ENCODE measurements at places on chromosomes 6 and 20.

DNA sequence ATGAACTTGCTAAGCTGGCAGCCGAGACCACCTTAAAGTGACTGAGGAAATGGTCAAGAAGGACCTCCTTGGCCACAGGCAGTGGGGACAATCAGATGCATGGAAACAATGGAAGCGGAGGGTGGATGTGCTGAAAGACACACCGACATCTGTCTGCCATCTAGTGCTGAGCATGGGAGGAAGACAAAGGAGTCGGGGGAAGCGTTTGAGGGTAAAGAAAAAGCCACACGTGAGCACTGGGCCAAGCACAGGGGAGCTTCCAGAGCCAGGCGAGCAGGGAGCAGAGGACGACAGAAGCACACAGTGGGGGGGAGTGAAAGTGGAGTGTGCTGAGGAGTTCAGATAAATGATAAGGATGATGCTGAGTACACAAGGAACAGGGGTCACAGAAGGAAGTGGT lies 367.8 kb downstream of the ZFAND3 start:
- DNase-seq, result no peak

GRCh38 chr20:56796345-56796744 lies 167.2 kb downstream of the TFAP2C start:
- DNase-seq, result no peak

- DNase-seq, result no peak
Observed at GRCh38 chr20:61117725-61118124, 134.3 kb upstream of the CDH4 start.

DNA sequence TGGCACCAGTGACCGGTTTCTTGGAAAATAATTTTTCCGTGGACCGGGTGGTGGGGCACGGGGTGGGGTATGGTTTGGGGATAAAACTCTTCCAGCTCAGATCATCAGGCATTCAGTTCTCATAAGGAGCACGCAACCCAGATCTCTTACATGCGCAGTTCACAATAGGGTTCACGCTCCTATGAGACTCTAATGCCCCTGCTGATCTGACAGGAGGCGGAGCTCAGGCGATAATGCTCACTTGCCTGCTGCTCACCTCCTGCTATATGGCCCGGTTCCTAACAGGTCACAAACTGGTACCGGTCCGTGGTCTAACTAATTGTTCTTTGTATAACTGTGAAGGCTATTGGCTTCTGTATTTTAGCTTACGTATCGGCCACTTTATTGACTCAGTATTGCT lies 51.7 kb downstream of the VSTM2L start:
- no peak for DNase-seq

- DNase-seq, result peak; percentile 78
Observed at GRCh38 chr6:161370880-161371279, 97.0 kb upstream of the AGPAT4 start.

DNA sequence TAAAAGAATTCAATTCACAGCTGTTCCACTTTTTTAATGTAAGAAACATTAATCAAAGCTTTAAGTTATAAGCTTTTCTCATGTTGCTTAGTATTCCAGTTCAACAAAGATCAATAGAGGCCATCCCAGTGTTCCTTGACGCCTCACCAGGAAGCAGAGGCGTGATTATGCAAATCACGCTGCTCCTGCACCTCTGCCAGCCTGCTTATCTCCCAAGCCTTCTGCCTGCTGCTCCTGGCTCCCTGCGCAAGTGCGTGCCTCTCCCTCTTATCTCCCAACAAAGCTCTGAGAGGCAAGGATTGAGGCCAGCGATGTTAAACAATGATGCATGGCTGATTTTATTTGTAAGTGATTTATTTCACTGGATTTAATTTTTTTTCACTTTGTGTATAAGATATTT lies 42.8 kb downstream of the INSM1 start:
- no peak for DNase-seq

DNA sequence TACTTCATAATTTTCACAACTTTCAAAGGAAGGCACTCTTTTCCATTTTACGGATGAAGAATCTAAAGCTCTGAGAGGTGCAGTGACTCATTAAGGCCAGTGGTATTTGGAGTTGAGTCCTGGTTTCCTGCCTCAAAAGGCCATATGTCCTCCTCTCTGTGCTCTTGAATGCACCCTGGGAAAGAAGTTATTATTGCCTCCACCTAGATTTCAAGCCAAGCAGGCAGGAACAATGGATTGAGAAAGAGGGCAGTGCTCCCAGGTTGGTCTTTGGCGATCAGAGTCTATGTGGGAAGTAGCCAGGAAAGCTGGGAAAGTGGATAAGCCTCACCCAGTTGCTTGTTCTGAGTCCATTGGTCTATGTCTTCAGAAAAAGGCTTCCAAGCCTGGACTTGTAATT lies 165.0 kb downstream of the MAFB start:
- no peak for DNase-seq

GRCh38 chr20:48826883-48827771 lies 672 bp downstream of the PREX1 start:
- peak; percentile 59 for DNase-seq

GRCh38 chr6:137214931-137215330 lies 4.3 kb downstream of the IFNGR1 start:
- DNase-seq, result no peak

DNA sequence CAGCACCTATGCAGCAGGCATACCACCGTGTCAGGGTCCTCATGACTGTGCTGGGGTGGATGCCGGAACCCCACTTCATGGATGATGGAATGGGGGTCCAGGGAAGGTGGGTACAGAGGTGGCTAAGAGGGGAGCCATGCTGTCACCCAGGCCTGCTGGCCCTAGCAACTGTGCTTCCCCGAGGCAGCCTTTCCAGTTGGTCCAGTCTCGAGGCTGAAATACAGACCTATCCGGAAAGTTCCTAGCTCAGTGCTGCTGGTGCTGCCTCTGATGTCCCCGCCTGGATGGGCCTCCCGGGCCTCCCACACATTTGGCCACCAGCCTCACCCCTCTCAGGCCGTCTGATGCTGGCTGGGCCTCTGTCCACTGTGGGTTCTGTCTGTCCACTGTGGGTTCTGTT lies 17.4 kb downstream of the SIRPA start:
- no peak for DNase-seq

DNA sequence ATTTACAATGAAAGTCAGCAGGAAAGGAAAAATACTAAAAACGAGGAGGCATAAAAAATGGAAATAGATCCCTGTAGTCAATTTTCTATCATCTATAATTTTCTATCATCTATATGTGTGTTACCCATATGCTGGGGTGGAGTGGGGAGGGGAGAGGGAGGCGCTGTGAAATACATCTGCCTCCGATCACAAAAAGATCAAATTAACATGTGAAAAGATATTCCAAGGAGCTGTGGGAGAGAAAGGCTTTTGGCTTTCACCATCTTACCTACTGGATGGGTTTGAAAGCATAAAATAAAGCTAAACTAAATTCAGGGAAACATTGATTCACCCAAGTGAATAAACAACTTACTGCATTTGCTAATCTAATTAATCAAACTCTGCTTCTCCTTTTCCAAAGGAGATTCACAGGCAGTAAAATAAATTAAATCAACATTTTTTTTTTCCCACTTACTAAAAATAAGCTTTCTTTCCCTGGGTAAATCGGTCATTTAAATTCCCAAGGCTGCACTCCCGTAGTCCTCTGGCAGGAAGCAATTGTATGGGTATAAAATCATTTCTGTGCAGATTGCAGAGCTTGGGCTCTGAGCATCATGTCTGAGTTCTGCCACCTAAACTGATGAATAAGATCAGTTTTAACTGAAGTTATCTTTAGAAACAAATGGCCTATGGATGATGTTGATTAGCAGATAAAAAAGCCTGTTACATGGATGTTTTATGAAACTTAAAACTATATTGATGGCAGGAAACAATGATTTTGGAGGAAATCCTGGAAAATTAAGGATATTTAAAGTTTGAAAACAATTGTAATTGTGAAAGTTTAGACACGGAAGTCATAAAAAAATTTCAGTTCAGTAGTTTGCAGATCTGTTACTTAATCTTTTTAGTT lies 147.9 kb downstream of the SOX4 start:
- DNase-seq, result no peak

GRCh38 chr6:56808871-56809359 lies 146.0 kb upstream of the BEND6 start:
- DNase-seq, result no peak

DNA sequence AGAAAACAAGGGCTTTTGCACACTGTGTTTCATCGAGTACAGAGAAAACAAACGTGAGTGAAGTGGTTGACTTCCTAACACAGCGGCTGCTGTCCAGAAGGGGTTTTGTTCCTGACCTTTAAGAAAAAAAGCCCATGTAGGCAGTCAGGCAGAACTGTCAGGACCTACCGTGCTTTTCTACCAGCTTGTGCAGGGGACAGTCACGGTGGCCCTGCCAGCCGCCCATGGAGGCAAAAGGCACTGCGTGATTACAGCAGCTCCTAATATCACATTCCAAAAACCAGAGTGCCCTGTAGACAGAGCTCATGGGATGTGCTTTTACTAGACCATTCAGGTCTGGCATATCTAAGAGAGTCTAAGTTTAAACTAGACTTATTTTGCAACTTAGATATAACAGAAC lies 12.2 kb downstream of the TNFAIP3 start:
- DNase-seq, result no peak

DNA sequence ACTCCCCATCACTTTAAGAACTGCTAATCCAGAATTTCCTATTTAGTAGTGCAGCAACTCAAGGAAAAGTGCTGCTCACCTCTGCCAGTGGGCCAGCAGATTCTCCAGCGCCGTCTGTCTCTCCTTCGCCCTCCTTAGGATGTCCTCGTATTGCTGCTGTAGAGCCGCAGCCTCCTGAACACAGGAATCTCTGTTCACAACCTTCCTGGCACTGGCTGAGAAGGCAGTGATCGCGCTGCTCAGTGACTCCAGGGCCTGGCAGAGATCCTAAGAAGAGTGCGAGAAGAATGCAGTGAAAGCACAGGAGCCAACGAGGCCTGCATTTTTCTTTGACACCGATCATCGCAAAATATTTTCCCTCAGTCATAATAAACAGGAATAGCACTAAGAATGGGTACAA lies 209.0 kb downstream of the SYNE1 start:
- DNase-seq, result no peak
